ENCODE measurements at places on chromosomes 12 and 14.

DNA sequence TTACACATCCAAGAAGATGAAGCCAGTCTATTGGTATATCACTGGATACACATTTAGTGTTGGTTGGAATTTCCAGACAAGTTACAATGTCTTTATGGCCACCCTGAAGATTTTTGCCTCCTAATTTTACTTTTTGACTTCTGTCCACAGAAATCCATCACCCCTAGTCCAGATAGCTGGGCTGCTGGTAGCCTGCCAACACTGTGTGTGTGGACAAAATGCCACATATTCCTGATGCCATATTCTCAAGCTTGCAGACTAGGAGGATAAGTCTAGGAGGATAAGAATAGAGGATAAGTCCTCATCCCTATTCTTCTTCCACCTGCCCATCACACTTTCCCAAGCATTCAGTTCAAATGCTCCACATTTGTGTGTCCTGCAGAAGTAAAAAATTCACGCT, 4.6 kb downstream of the ESR2 start:
- H3K27ac ChIP-seq, result no peak overlapping the region
- H3K27me3 ChIP-seq, result no peaks in the 10 kb centered on the region
- no peaks in the 10 kb centered on the region for H3K36me3 ChIP-seq

- H3K4me1 ChIP-seq, result no peaks in the 10 kb centered on the region
- no peaks in the 10 kb centered on the region for H3K36me3 ChIP-seq
- no peak overlapping the region for H3K27ac ChIP-seq
- no peaks in the 10 kb centered on the region for H3K27me3 ChIP-seq
- DNase-seq, result no peak
These were observed 263.9 kb downstream of the KCNC2 start for GRCh38 chr12:74945771-74946198.

DNA sequence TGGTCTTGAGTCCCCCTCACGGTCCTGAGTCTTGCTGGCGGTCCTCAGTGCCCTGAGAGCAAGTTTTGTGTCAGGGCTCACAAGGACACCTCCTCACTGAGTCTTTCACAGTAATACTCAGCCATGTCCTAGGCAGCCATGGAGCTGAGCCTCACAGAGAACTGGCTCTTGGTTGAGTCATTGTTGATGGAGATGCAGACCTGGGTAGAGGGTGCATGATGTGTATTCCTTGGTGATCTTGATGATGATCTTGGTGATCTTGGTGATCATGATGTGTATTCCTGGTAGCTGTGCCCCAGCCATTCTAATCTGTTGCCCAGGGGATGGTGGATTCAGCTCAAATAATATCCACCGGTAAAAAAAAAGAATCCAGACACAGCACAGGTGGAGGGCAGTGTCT, 495.4 kb downstream of the TMEM121 start:
- no peak overlapping the region for H3K4me3 ChIP-seq
- peaks cover 2% of the 10 kb centered on the region for H3K27me3 ChIP-seq
- H3K4me1 ChIP-seq, result no peaks in the 10 kb centered on the region

DNA sequence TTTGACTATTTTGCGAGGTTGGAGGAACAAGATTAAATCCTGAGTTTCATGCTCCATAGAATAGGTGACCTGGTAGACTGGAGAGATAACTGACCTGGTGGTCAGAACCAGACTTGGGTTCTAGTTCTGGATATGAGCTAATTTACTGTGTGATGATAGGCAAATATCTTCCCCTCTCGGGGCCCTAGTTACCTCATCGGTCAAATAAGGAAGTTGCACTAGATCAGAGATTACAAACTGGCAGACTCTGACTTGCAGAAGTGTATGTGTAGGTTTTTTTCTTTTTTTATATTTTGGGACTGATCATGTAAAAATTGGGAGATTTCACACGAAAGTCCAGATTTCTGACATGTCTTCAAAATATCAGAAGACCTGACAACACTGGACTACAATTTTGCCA, 37.0 kb downstream of the RPH3A start:
- no peaks in the 10 kb centered on the region for H3K27me3 ChIP-seq
- H3K4me1 ChIP-seq, result no peaks in the 10 kb centered on the region

DNA sequence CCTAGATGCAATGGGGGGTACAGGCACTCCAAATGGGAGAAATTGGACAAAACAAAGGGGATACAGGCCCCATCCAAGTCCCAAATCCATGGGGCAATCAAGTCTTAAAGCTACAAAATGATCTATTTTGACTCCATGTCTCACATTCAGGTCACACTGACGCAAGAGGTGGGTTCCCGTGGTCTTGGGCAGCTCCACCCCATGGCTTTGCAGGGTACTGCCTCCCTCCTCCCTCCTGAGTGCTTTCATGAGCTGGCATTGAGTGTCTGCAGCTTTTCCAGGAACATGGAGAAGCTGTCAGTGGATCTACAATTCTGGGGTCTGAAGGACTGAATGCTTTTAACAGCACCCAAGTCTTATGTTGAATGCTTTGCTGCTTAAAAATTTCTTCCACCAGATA, 274.5 kb upstream of the LRIG3 start:
- H3K4me3 ChIP-seq, result no peak overlapping the region
- no peak overlapping the region for H3K27ac ChIP-seq
- no peaks in the 10 kb centered on the region for H3K27me3 ChIP-seq
- DNase-seq, result no peak
- H3K4me1 ChIP-seq, result no peaks in the 10 kb centered on the region
- no peaks in the 10 kb centered on the region for H3K36me3 ChIP-seq

DNA sequence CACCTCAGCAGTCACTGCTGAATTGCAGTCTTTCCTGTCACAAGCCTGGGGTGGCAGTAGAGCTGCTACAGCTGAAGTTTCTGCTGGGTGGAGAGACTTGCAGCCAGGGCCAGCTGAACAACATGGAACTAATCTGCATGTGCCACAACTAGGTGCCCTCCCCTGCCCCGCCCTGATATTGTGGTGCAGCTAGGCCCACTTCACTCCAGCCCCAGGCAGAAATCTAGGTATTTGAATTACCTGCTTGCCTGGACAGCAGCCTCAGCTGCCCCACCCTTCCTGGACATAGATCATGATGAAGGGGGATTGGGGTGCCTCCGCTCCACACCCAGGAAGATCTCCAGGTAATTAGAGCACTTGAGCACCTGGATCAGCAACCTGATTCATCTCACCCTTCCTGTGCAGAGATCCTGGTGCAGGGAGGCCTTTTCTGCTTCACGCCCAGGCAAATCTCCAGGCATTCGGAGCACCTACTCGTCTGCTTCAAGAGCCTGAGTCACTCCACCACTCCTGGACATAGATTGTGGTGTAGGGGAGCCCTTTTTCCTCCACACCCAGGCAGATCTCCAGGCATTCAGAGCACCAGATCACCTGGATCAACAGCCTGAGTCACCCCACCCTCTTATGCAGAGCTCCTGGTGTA, 477.0 kb downstream of the SOX5 start:
- DNase-seq, result no peak
- no peak overlapping the region for H3K4me3 ChIP-seq
- H3K27me3 ChIP-seq, result no peaks in the 10 kb centered on the region

GRCh38 chr14:87434011-87434410, 559.0 kb downstream of the GALC start:
- no peaks in the 10 kb centered on the region for H3K4me1 ChIP-seq
- DNase-seq, result no peak
- H3K4me3 ChIP-seq, result no peak overlapping the region
- H3K27ac ChIP-seq, result no peak overlapping the region
- no peaks in the 10 kb centered on the region for H3K27me3 ChIP-seq
- no peaks in the 10 kb centered on the region for H3K36me3 ChIP-seq

- H3K27ac ChIP-seq, result no peak overlapping the region
- no peaks in the 10 kb centered on the region for H3K27me3 ChIP-seq
- no peaks in the 10 kb centered on the region for H3K36me3 ChIP-seq
- H3K4me3 ChIP-seq, result no peak overlapping the region
These were observed 52.7 kb downstream of the BCAT1 start for GRCh38 chr12:24896171-24896570.

- no peaks in the 10 kb centered on the region for H3K36me3 ChIP-seq
- no peak for DNase-seq
- no peak overlapping the region for H3K4me3 ChIP-seq
- H3K4me1 ChIP-seq, result no peaks in the 10 kb centered on the region
These were observed 14.9 kb upstream of the MYH7 start for GRCh38 chr14:23450379-23450778.

- H3K27ac ChIP-seq, result no peak overlapping the region
- peaks cover 13% of the 10 kb centered on the region for H3K4me1 ChIP-seq
- peaks cover 21% of the 10 kb centered on the region for H3K36me3 ChIP-seq
- H3K4me3 ChIP-seq, result no peak overlapping the region
- DNase-seq, result no peak
These were observed 9.2 kb downstream of the KMT2D start for GRCh38 chr12:49051373-49051764.

GRCh38 chr12:116138364-116138763, 139.1 kb downstream of the MED13L start:
- DNase-seq, result no peak
- H3K27ac ChIP-seq, result no peak overlapping the region

GRCh38 chr12:46647034-46647433, 178.8 kb downstream of the SLC38A4 start:
- no peaks in the 10 kb centered on the region for H3K36me3 ChIP-seq
- DNase-seq, result no peak
- H3K4me3 ChIP-seq, result no peak overlapping the region
- H3K4me1 ChIP-seq, result no peaks in the 10 kb centered on the region

- H3K27ac ChIP-seq, result no peak overlapping the region
- H3K4me1 ChIP-seq, result no peaks in the 10 kb centered on the region
- no peak for DNase-seq
These were observed 604.5 kb downstream of the VRK1 start for GRCh38 chr14:97401714-97402113.

DNA sequence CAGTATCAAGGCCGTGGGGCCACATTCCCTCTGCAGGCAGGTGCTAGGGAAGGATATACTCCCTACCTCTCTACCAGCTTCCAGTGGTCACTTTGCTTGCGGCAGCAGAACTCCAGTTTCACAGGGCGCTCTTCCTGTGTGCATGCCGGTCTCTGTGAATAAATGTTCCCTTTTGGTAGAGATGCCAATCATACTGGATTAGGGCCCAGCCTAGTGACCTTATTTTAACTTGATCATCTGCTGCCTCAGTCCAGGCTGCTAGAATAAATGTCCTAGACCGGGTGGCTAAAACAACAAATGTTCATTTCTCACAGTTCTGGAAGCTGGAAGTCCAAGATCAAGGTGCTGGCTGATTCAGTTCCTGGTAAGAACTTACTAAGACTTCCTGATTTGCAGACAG, 198.8 kb upstream of the TMEM132C start:
- H3K27me3 ChIP-seq, result no peaks in the 10 kb centered on the region
- H3K4me3 ChIP-seq, result no peak overlapping the region
- no peaks in the 10 kb centered on the region for H3K36me3 ChIP-seq

DNA sequence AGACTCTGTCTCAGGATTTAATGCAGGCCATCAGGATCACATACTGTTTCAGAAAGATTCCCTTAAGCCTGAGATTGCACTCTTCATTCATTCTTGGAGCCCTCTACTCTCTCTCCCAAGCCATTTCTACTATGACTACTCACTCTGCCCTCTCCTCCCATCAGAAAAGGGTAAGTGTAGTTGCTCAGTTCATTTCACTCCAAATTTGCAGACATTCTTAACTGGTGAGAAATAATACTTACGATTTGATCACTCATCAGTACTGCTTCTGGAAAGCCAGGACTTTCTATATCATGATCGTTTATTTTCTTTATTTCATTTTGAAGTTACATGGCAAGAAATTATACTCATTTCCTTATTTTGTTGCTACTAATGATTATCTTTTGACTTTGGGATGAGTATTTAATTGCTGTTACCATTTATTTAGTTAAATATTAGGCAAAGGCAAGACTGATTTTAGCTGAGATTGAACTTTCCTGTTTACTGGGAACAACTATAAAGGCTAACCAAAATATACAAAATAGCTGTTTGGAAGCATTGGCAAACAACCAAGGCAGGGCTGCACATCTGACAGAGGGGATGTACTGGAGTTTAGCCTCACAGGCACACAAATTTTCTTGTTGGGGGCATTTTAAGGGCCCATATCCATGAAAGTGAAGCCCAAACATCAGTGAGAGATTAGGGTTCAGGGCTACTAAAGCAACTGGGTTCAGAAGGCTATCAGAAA, 4.1 kb upstream of the RERG start:
- H3K27me3 ChIP-seq, result no peaks in the 10 kb centered on the region
- no peaks in the 10 kb centered on the region for H3K36me3 ChIP-seq
- no peak overlapping the region for H3K4me3 ChIP-seq
- H3K27ac ChIP-seq, result no peak overlapping the region
- DNase-seq, result no peak

DNA sequence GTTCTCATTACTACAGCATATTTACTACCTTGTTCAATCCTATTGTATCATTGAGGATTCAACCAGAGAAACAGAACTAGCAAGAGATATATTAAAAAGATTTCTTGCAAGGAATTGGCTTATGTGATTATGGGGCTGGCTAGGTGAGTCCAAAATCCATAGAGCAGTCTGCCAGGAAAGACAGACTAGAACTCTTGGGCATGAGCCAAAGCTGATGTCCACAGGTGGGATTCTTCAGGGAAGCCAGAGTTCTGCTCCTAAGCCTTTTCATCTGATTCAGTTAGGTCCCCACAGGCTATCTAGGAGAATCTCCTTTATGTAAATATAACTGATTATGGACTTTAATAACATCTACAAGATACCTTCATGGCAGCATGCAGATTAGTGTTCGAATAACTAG, 26.0 kb downstream of the PELI2 start:
- H3K4me3 ChIP-seq, result no peak overlapping the region
- H3K27me3 ChIP-seq, result no peaks in the 10 kb centered on the region
- H3K4me1 ChIP-seq, result no peaks in the 10 kb centered on the region

GRCh38 chr12:22310275-22310674, 24.2 kb downstream of the ST8SIA1 start:
- H3K27me3 ChIP-seq, result no peaks in the 10 kb centered on the region
- no peak for DNase-seq
- H3K4me1 ChIP-seq, result peaks cover 4% of the 10 kb centered on the region
- no peak overlapping the region for H3K4me3 ChIP-seq

DNA sequence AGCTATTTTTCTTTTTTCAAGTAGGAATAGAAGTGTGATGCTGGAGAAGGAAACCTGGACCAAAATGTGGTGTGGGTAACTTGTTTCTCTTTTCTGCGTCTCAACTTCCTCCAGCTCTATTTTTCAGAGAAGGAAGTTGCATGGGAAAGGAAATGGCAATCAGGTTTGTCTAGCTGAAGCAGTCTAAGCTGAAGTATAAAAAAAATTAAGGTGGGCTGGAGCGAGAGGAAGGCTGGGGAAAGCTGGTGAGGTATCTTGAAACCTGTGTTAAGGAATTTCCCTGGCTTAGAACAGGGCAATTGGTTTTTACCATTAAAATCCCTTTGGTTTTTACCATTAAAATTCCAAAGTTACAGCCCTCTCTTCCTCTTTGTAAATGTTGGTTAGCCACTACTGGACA, 34.2 kb upstream of the NINJ2 start:
- no peak for DNase-seq
- no peak overlapping the region for H3K27ac ChIP-seq
- no peak overlapping the region for H3K4me3 ChIP-seq

GRCh38 chr14:49456589-49456988, 129.6 kb downstream of the RPS29 start:
- H3K27ac ChIP-seq, result no peak overlapping the region
- H3K4me1 ChIP-seq, result no peaks in the 10 kb centered on the region
- DNase-seq, result no peak
- H3K4me3 ChIP-seq, result no peak overlapping the region

DNA sequence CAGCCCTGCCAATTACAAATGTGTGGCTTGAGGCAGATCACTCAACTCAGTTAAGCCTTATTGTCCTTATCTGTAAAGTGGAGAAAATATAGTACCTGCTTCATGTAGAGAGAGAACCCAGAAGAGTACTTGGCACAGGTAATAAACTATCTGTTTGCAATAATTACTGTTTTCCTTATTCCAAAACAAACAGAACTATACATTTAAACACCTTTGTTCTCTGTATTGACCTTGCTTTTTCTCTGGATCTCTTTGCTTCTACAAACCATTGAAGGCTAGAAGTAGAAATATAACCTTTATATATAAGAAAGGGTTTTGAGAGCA, 70.8 kb upstream of the SRSF5 start:
- no peaks in the 10 kb centered on the region for H3K36me3 ChIP-seq
- H3K27me3 ChIP-seq, result no peaks in the 10 kb centered on the region
- no peak overlapping the region for H3K4me3 ChIP-seq
- peak overlapping the region; percentile 69 for H3K27ac ChIP-seq
- DNase-seq, result no peak
